ENCODE measurements at places on chromosomes 12 and 14. TPM values are rescaled to one million over a fixed set of nuclear protein-coding genes. Genes with fewer than 3 reads are reported as not detected.

CIROP gene
- total RNA-seq: not detected

C14orf93 gene
- 18.6 TPM for total RNA-seq

ZFHX2 gene
- 3.1 TPM for total RNA-seq

ALX1 gene
- not detected for total RNA-seq

TSPAN19 gene
- not detected for total RNA-seq
